ENCODE measurements at places on chromosomes 3 and 15.
A peak's percentile ranks its signal among the peaks of the same experiment; 100 is the strongest.

- DNase-seq: no peak
Observed at GRCh38 chr15:69697916-69698315, 245.3 kb downstream of the RPLP1 start.

GRCh38 chr3:187101184-187102072 is 37.9 kb downstream of the RPL39L start:
- peak; percentile 64 for DNase-seq

- no peak for DNase-seq
Observed at GRCh38 chr3:133892541-133893231, 3.0 kb downstream of the RAB6B start.

DNA sequence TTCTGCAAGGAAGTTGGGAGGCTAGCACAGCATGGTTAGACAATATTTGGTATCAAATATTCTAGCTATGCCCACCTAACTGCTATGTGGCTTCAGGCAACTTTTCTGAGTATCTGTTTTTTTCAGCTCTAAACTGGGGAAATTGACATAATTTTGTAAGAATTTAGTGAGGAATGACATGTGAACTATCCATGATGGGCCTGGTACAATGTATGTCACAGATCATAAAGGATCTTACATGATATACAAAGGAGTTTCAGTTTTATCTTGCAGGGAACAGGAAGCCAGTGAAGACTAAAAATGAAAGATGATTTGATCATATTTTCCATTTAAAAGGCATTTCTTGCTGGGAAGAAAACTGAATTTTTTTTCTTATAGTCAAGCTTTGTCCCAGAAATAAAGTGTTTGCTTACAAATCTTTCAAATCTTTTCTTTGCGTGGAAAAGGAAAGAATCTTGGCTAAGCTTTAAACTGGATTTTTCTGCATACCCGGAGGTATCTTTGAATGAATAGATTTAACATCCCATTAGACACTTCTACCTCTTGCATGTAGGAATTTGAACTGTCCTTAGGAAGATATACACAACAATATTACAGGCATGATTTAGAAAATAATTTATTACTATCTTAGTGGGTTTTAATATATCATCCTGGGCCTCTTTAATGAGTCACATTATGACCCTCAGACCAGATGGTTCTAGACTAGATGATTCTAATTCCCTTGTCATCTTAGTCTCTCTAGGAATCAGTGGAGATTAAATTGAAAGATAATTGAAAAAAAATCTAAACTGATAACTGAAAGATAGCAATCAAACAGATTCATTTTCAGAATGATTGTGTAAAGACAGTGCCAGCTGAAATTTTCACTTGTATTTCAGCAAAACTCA is 436.0 kb upstream of the THBS1 start:
- peak; percentile 75 for DNase-seq

DNA sequence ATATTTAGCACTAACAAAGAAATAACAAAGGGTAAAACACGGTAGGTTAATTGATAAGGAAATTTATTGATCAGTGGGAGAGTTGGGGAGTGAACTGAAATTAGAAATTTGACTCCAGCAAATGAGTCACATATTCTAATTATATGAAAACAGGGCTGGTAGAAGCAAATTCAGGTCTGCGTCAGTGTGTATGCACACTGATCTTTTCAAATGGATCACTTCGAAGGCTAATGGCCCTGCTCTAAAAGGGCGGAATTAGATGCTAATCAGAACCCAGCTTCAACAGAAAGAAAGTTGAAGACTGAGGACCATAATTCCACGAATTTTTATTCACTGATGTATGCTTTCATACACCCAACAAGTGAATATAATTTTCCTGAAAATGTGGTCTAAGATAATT is 762.4 kb upstream of the DPPA4 start:
- no peak for DNase-seq

DNA sequence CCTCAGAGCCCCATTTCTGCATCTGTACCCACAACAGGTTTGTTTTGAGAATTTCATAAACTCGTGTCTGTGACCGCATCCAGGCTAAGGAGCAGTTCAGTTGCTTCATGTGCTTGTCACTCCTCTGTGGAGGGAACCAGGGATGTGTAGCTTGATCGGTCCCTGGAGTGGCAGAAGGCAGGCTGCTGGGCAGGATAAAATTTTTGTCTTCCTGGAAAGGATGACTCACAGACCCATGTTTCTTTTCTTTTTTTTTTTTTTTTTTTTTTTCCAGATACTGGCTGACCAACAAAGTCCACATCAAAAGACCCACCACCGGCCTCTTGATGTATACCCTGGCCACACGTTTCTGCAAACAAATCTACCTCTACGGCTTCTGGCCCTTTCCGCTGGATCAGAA is 70.1 kb downstream of the ST8SIA2 start:
- peak; percentile 27 for DNase-seq

All from AG10803 (cell line).